NCI-H69 (cell line): ENCODE measurements at places on chromosomes 11 and 22.

DNA sequence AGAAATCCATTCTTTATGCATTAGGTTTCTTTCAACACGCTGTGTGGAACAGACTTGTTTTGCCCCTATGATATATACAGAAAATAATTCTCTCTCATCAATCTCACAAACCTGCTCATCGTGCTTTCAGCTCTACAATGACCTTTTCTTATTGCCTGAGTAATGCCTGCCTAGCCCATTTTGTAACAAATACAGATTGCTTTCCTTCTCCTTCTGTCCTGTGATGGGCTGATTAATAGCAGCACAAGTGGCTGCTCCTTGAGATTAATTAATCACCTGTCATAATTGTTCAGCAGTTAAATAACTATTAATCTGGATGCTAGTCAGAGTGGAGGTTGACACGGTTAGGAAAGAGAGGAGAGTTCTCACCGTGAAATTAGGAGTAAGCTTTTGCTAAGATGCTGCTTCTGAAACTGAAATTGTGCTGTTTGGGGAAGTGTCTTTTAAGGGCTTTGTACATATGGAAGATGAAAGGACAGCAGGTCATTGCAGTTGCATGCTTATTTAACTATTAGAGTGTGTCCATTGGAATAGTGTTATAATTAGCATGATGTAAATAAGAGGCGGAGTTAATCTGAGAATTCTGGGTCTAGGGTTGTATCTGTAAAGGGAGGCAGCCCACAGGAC is 1430.5 kb downstream of the FAM181B start:
- DNase-seq: peak; percentile 29

DNA sequence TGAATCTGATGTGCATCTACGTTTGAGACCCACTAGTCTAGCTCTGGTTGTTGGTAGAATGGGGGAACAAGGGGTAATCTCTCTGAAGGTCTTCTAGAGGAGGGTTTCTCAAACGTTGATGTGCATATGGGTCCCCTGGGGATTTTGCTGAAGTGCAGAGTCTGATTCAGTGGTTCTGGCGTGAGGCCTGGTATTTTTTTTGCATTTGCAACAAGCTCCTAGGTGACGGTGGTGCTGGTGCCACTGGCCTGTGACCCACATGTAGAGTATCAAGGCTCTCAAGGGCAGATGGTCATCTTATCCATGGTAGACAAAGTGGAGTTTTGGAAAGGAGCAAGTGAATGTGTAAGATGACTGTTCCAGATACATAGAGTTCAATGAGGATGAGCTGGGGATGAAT is 97.1 kb downstream of the CEP164 start:
- no peak for DNase-seq

DNA sequence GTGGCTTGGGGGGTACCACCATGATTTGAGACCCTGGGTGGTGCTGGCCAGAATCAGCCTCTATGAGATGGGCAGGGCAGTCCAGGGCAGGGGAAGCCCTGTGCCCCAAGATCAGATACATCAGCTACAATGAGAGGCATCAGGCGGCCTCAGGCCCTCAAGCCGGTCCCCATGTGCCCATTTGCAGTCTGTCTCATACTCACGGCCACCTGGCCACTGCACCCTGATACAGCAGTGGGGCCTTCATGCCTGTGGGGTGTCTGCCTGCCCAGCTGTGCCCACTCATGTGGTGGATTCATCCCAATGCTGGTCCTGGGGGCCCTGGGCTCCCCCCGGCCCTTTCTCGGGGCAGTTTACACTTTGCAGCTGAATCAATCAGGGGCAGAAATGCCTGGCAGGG is 42.4 kb upstream of the KCNQ1OT1 start:
- DNase-seq: no peak

DNA sequence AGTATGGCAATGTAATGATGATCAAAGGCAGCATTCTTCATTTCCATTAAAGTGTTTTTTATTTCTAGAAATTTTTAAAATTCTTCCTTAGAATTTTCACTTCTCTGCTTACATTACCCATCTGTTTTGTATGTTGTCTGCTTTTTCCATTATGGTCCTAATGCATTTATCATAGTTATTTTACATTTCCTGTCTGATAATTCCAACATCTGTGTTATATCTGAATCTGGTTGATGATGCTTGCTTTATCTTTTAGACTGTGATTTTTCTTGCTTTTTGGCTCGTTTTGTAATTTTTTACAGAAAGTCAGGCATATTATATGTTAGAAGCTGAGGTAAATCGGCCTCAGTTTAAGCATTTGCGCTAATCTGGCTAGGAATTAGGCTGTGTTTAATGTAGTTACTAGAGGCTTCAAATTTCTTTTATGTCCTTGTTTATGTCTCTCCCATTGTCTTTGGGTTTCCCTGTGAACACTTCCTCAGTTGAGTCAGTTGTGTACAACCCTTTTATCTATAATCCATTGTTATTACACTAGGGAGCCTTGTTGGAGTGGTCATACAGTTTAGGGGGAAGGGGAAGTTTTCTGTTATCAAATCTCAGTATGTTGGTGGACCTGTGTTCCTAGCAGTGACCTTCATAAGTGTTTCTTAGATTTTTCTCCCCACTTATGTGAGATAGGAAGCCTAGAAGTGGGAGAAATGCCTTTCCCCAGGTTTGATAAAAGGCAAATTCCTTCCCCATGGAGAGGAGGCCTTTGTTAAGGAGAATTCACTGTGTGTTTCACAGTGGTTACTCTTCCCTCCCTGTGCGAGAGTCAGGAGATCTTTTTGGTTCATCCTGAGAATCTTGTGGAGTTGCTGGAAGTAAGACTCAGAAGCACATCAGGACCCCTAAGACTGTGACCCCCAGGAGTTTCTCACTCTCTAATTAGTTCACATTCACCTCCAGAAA is 437.5 kb downstream of the INSC start:
- DNase-seq: no peak

DNA sequence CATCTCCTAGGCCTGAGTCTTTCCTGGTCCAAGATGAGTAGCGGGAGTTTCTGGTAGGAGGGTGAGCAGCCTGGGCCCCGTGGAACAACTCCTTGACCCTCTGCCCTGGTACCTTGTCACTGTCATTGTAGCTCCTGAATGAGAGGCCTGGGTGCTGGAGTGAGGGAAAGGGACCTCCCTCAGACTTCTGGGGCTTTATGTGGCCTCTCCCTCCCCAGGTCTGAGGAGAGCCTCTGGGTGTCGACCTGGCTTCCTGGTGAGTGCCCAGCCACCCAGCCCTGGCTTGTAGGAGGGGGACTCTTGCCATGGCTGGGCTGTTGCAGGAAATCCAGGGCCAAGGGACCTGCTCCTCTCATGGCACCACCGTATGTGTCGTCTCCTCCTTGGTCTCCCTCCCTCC is 3.9 kb downstream of the P2RY2 start:
- no peak for DNase-seq

- DNase-seq: no peak
Observed at GRCh38 chr22:39452740-39453040, 4.1 kb upstream of the MGAT3 start.

GRCh38 chr11:44223238-44223637 is 86.7 kb downstream of the ALX4 start:
- peak; percentile 40 for DNase-seq

GRCh38 chr11:59558270-59558643 is 46.9 kb downstream of the OR4D9 start:
- peak; percentile 44 for DNase-seq

- DNase-seq: no peak
Observed at GRCh38 chr11:8286886-8287285, 23.2 kb upstream of the LMO1 start.

GRCh38 chr11:8566613-8567210 is 27.3 kb downstream of the STK33 start:
- DNase-seq: peak; percentile 77

DNA sequence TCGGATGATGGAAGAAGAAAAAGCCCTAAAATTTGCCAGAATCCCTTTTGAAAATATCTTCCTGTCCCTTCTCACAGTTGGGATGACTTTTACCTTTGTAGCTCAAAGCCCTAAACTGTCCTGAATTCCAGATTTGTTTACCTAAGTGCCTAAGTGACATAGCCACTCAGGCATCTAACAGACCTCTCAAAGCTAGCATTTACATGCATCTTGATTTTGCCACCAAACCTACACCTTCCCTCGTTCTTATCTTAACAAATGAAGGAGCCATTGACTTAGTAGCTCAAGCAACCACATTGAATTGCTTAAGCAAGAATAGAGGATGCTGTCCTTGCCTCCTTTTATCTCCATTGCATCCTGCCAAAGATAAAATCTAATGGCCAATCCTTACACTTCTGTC is 198.4 kb upstream of the NTM start:
- no peak for DNase-seq

- DNase-seq: peak; percentile 99
Observed at GRCh38 chr11:62841361-62842170, 2.2 kb upstream of the WDR74 start.

GRCh38 chr11:62842171-62842741 is 2.9 kb upstream of the WDR74 start:
- DNase-seq: peak; percentile 64

DNA sequence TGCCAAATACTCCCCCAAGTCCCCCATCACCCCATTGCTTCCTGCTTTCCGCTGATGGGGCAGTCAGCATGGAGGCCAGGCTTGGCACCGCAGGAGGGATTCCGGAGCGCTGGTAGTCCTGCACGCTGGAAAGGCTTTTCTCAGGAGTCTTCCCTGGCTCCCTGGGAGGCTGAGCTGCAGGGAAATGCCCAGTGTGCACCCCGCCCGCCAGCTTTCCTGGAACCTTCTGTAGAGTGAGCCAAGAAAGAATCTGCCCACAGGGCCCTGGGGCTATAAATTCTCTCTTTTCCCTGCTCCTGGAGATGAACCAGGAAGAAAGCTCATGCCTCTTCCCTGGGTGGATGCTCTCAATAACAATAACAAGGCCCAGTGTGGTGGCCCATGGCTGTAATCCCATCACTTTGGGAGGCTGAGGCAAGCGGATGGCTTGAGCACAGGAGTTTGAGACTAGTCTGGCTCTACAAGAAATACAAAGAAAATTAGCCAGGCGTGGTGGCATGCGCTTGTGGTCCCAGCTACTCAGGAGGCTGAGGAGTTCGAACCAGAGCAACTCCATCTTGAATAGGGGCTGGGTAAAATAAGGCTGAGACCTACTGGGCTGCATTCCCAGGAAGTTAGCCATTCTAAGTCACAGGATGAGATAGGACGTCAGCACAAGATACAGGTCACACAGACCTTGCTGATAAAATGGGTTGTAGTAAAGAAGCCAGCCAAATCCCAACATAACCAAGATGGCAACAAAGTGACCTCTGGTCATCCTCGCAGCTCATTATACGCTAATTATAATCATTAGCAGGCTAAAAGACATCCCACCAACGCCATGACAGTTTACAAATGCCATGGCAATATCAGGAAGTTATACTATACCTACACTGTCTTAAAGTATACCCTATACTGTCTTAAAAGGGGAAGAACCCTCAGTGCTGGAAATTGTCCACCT is 46.4 kb upstream of the FTH1 start:
- no peak for DNase-seq

- no peak for DNase-seq
Observed at GRCh38 chr11:41868606-41869005, 409.2 kb upstream of the LRRC4C start.

GRCh38 chr22:48234011-48234410 is 1471.6 kb downstream of the TBC1D22A start:
- DNase-seq: no peak

- DNase-seq: peak; percentile 54
Observed at GRCh38 chr11:92266806-92267205, 42.2 kb downstream of the FAT3 start.

GRCh38 chr22:27237080-27237741 is 564.3 kb downstream of the MN1 start:
- no peak for DNase-seq

- DNase-seq: peak; percentile 53
Observed at GRCh38 chr11:120681434-120682331, 170.1 kb downstream of the GRIK4 start.
